ENCODE measurements at places on chromosomes 12 and 14.
A peak's percentile ranks its signal among the peaks of the same experiment; 100 is the strongest.

GRCh38 chr12:57549909-57550640 lies at the start of gene KIF5A:
KIF5A (plus strand) TSS chr12:57550044; CDS start chr12:57550272, 228 bp downstream.
- DNase-seq: peak; percentile 70

DNA sequence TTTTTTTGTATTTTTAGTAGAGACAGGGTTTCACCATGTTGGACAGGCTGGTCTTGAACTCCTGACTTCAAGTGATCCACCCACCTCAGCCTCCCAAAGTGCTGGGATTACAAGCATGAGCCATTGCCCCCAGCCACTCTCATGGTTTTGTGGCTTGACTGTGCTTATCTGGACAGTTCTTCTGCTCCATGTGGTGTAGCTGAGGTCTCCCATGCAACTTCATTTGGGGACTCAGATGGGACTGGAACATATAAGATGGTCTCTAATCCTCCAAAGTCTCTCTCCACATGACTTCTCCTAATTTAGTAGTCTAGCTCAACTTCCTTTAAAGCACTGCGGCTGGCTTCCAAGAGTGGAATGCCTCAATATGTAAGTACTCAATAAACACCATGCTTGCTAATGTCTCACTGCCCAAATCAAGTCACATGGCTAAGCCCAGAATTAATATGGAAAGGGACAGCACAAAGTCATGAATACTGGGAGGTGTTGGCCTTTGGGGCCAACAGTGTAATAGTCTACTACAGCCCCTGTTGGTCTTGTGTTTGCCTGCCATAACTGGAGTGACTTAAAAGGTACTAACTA lies 7.4 kb downstream of the INHBC start:
- DNase-seq: no peak

GRCh38 chr12:105590571-105590970 lies 260.1 kb downstream of the C12orf75 start:
- DNase-seq: no peak

- no peak for DNase-seq
Measured at GRCh38 chr12:17691369-17691768, 398.6 kb downstream of the RERGL start.

DNA sequence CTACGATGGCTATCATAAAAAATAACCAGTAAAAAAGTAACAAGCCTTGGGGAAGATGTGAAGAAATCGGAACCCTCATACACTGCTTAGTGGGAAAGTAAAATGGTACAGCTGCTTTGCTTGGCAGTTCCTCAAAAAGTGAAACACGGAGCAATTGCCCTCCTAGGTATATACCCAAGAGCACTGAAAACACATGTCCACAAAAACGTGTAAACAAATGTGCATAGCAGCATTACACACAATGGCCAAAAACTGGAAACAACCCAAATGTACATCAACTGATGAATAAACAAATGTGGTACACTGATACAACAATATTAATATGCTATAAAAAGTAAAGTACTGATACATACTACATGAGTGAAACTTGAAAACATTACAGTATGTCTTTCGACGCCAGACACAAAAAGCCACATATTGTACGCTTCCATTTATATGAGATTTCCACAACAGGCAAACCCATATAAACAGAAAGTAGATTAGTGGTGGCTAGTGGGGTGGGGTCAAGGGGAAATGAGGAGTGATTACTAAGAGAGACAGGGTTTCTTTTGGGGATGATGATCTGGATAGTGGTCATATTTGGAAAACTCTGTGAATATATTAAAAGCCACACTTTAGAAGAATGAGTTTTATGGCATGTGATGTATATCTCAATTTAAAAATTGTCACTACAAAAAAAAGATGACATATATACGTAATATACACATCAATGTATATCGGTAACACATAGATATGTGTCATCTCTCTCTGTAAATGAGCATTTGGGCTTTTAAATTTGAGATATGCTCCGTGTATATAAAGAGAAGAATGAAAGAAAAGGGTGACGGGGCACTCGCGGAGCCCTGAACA lies 996 bp downstream of the SLC41A2 start:
- no peak for DNase-seq

DNA sequence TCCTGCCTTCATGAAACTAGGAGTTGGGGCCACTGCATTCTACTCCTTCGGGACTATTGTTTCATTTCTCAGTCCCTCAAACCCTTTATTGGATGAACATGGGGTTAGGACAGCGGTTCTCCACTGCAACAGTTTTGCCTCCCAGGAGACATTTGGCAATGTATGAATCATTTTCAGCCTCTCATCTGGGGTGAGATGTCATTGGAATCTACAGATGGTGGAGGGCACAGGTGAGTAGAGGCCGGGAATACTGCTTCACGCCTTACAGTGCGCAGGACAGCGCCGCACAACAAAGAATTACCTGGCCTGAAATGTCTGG lies 649 bp upstream of the GNPNAT1 start:
- DNase-seq: no peak

DNA sequence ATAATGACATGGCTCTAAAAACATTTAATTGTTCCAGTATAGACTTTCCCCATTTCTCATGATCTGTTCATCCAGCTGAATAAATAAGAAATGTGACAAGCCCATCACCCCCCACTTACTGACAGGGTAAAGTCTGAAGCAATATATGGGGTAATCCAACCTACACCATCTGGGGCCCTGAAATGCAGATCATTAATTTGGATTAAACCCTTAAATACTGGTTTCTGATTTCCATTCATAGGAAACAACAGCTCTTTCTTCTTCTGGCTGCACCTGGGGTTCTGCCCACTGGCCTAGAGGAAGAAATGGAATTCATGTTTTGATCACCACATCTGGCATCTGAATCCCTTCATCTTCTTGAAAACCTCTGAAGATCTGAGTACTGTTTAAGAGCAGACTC lies 39.3 kb upstream of the ACSM4 start:
- DNase-seq: no peak

GRCh38 chr14:94844593-94845152 lies 74.8 kb upstream of the GSC start:
- DNase-seq: no peak

- no peak for DNase-seq
Measured at GRCh38 chr12:63045020-63045860, 105.8 kb downstream of the AVPR1A start.

- DNase-seq: no peak
Measured at GRCh38 chr12:29519585-29520182, 22.2 kb upstream of the OVCH1 start.

DNA sequence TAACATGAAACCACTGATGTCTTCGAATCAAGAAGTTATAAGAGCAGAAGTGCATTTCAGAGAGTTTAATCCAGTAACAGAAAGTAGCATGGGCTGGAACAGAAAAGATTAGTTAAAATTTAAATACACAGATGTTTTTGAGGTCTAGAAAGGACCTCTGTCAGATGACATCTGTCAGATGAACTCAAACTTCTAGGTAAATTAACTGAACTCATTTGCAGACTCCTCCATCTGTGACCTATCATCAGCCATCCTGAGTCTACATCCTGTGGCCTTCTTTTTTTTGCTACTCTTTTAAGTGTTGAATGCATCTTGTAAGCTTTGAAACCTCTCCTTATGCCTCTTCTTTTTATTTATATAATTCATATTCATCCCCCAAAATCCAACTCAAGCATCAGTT lies 53.3 kb downstream of the C2CD5 start:
- no peak for DNase-seq

DNA sequence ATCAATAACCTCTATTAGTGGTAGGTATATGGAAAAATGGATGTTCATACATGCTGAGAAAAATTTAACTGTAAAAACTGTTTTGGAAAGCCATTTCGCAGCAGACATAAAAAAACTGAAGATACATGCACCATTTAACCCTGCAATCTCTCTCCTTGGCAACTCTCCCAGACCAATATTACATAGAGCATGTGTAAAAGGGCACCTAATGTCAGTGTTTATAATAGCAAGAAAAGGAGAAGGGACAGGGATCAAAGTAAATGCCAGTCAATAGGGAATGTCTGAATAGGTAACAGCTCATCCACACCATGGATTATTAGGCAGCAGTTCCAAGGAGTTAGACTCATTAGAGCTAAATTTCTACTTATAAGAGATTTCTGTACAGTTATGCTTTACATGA lies 77.2 kb downstream of the BTG1 start:
- no peak for DNase-seq

Data from activated T-cell treated with anti-CD3 and anti-CD28 coated beads, Interleukin-2, amount 50 U/mL, for 1 hour (primary cell).